ENCODE measurements at places on chromosomes 12 and 14.

- H3K27ac ChIP-seq = no peak overlapping the region
- DNase-seq = no peak
- H3K4me3 ChIP-seq = no peak overlapping the region
Observed at GRCh38 chr12:115223322-115223721, 539.3 kb upstream of the TBX3 start.

- no peak for DNase-seq
- H3K27ac ChIP-seq = no peak overlapping the region
- H3K4me1 ChIP-seq = no peaks in the 10 kb centered on the region
- H3K4me3 ChIP-seq = no peak overlapping the region
- H3K27me3 ChIP-seq = no peaks in the 10 kb centered on the region
Observed at GRCh38 chr12:19652386-19652785, 213.1 kb downstream of the AEBP2 start.

DNA sequence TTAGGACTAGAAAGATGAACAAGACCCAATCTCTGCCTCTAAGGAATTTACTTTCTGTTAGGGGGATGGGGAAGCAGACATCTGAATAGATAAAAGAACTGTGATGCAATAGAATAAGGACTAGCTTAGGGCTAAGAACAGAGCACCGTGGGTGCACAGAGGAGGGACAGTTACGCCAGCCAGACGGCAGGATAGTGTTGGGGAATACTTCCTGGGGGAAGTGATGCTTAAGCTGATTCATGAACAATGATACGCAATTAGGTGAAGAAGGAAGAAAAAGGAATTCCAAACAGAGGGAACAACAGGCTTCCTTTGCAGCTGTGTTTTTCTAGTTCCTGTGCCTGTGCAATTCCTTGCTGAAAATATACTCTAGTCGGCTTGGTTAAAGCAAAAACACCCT, 501.1 kb downstream of the APAF1 start:
- H3K27me3 ChIP-seq = no peaks in the 10 kb centered on the region
- no peak overlapping the region for H3K4me3 ChIP-seq
- H3K4me1 ChIP-seq = no peaks in the 10 kb centered on the region
- no peaks in the 10 kb centered on the region for H3K36me3 ChIP-seq
- DNase-seq = no peak
- no peak overlapping the region for H3K27ac ChIP-seq

- H3K4me1 ChIP-seq = no peaks in the 10 kb centered on the region
- no peak overlapping the region for H3K4me3 ChIP-seq
- no peaks in the 10 kb centered on the region for H3K36me3 ChIP-seq
- H3K27ac ChIP-seq = no peak overlapping the region
- no peaks in the 10 kb centered on the region for H3K27me3 ChIP-seq
Observed at GRCh38 chr14:57480051-57480450, 13.6 kb downstream of the CCDC198 start.

GRCh38 chr14:99475660-99476059, 5.0 kb downstream of the SETD3 start:
- peaks cover 13% of the 10 kb centered on the region for H3K4me1 ChIP-seq
- no peak for DNase-seq
- no peaks in the 10 kb centered on the region for H3K36me3 ChIP-seq
- H3K4me3 ChIP-seq = no peak overlapping the region
- H3K27ac ChIP-seq = no peak overlapping the region

GRCh38 chr12:64461634-64462414, 9.9 kb downstream of the TBK1 start:
- H3K27ac ChIP-seq = no peak overlapping the region
- no peak overlapping the region for H3K4me3 ChIP-seq
- peaks cover 25% of the 10 kb centered on the region for H3K36me3 ChIP-seq

DNA sequence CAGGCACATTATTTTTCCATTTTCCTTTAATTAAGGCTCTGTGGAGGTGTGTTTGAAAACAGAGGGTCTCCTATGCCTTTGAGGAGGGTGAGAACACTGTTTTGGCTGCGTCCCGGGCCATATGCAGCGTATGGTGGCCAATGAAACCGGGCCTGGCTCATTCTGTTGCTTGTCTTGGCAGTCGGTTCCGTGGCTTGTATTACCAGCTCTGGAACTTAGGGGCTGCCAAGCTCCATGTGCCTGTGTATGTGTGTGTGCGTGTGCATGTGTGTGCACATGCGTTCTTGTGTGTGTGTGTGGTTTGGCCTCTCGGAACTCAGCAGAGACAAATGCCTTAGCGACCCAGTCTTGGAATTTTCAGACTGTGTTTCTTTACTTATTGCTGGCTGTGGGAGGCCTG, 2.7 kb downstream of the JDP2 start:
- no peak overlapping the region for H3K4me3 ChIP-seq
- no peaks in the 10 kb centered on the region for H3K36me3 ChIP-seq
- H3K4me1 ChIP-seq = peaks cover 21% of the 10 kb centered on the region
- H3K27me3 ChIP-seq = no peaks in the 10 kb centered on the region
- DNase-seq = no peak

- H3K4me1 ChIP-seq = peaks cover 12% of the 10 kb centered on the region
- H3K36me3 ChIP-seq = no peaks in the 10 kb centered on the region
- peak overlapping the region; percentile 99 for H3K27ac ChIP-seq
- H3K4me3 ChIP-seq = peak overlapping the region; percentile 96
- no peaks in the 10 kb centered on the region for H3K27me3 ChIP-seq
Observed at GRCh38 chr12:66168410-66168809, 1.4 kb downstream of the TMBIM4 start.

All from T-cell (primary cell).